CD14-positive monocyte (primary cell): ENCODE measurements at places on chromosomes 7 and 10. TPM values are rescaled to one million over a fixed set of nuclear protein-coding genes. Genes with fewer than 3 reads are reported as not detected.

GRCh38 chr10:132078746-132079345, 13.1 kb downstream of the JAKMIP3 start:
- no peak overlapping the region for H3K4me3 ChIP-seq
- no peaks in the 10 kb centered on the region for H3K36me3 ChIP-seq
- H3K27ac ChIP-seq, result no peak overlapping the region
- no peak for DNase-seq
- no peaks in the 10 kb centered on the region for H3K27me3 ChIP-seq

GRCh38 chr7:36752026-36752711, 27.9 kb upstream of the AOAH start:
- no peak for DNase-seq
- no peak overlapping the region for H3K27ac ChIP-seq
- no peak overlapping the region for H3K4me3 ChIP-seq
- H3K4me1 ChIP-seq, result peaks cover 74% of the 10 kb centered on the region
- H3K27me3 ChIP-seq, result no peaks in the 10 kb centered on the region

- no peaks in the 10 kb centered on the region for H3K36me3 ChIP-seq
- peaks cover 38% of the 10 kb centered on the region for H3K4me1 ChIP-seq
- peak overlapping the region; percentile 80 for H3K27ac ChIP-seq
- DNase-seq, result peak; percentile 34
Observed at GRCh38 chr10:3834947-3835346, 49.9 kb upstream of the KLF6 start.

DNA sequence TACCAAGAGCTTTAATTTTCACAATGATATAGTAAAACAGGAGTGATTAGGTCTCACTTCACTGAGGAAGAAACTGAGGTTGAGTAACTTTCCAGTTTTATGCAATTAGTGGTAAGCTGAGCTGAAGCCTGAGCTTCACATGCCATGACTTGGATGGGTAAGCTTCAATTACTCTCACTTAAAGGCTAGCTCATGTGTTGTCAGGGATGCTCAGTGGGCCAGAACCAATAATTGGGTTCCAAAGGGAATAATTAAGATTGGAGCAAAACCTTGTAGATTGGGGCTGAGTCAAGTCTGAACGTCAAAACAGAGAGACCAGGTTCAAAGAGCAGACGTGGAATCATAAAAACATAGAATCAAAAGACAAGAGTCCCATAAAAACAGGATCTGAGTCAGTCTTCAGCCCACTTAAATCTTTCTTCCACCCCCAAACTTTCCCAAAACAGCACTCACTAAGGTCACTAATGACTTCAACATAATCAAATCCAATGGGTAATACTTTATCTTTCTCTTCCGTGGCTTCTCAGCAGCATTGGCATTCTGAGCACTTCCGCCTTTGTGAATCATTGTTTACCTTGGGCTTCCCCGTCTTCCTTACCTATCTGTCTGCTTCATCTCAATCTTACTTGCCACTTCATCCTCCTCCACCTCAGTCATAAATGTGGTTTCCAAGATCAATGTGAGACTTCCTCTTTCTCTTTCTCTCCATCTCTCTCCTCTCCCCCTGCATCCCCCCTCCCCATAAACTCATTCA, 23.0 kb upstream of the EGFR start:
- no peaks in the 10 kb centered on the region for H3K36me3 ChIP-seq
- DNase-seq, result no peak
- H3K27me3 ChIP-seq, result no peaks in the 10 kb centered on the region
- H3K4me3 ChIP-seq, result no peak overlapping the region
- H3K4me1 ChIP-seq, result no peaks in the 10 kb centered on the region

- no peak overlapping the region for H3K27ac ChIP-seq
- no peak overlapping the region for H3K4me3 ChIP-seq
- no peaks in the 10 kb centered on the region for H3K27me3 ChIP-seq
- DNase-seq, result no peak
Observed at GRCh38 chr7:70356787-70357328, 758.6 kb downstream of the AUTS2 start.

DNA sequence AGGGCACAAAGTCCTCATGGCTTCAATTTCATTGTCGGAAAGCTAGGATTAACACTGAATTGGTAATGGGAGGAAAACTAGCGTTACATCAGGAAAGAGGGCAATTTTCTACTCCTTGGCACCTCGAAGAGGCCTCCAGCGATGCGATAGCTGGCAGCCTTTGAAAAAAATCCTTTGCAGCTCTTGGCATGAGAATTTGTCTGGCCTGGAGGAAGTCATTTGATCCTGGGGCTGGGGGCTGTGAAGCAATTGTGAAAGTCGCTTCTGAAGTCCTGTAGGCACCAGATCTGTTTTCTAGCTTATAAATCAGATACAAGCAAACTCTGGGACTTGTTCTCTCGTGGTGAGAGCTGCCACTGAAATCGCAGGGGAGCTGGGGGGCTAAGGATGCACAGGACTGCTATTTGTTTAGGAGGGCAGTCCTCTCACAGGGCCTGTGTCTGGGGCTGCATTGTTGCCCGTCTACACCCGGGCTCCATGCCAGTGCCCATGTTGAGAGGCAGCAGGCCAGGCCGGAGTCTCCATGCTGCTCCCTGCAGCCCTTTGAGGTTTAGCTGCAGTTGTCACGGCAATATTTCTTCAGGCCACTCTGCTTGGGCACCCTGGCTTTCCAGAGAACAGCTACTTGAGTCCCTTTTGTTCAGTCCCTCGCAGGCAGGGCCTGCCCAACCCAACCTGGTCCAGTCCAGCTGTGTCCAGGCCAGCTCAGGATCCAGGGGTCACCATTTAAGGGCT, 206.8 kb upstream of the LYZL1 start:
- H3K27me3 ChIP-seq, result no peaks in the 10 kb centered on the region
- no peaks in the 10 kb centered on the region for H3K4me1 ChIP-seq
- no peak for DNase-seq

DNA sequence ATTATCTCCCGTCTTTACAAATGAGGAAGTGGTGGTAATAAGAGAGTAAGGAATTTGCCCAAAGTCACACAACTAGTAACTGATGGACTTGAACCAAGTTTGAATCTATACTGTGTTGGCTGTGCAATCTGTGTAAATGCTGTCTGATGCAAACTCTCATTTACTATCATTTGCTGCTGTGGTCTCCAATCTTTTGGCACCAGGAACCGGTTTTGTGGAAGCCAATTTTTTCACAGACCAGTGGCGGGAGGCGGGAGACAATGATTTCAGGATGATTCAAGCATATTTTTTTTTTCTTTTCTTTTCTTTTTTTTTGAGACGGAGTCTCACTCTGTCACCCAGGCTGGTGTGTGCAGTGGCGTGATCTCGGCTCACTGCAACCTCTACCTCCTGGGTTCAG, 450.0 kb upstream of the FZD8 start:
- no peaks in the 10 kb centered on the region for H3K36me3 ChIP-seq
- DNase-seq, result no peak
- H3K27me3 ChIP-seq, result no peaks in the 10 kb centered on the region
- no peak overlapping the region for H3K4me3 ChIP-seq

DNA sequence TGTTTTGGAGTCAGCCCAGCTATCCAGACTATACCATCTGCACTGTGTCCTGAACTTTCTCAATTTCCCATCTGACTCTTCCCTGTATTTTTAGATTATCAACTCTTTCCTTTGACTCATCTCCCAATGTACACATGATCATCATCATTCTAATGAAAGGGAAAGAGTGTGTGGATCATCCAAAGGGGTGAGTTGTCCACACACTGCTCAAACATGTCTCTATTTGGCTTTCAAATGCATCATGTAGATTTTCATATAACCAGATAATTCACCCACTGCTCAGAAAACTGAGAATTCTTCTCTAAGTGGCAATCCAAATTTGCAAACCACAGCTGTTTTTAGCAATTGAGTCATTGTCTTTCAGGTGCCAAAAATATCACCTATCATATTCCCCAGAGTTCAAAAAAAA, 190.2 kb upstream of the HPS1 start:
- no peak overlapping the region for H3K4me3 ChIP-seq
- no peak overlapping the region for H3K27ac ChIP-seq
- H3K36me3 ChIP-seq, result no peaks in the 10 kb centered on the region
- H3K27me3 ChIP-seq, result no peaks in the 10 kb centered on the region

- H3K4me3 ChIP-seq, result no peak overlapping the region
- no peak overlapping the region for H3K27ac ChIP-seq
Observed at GRCh38 chr10:76433161-76434005, 1002.0 kb downstream of the LRMDA start.

DNA sequence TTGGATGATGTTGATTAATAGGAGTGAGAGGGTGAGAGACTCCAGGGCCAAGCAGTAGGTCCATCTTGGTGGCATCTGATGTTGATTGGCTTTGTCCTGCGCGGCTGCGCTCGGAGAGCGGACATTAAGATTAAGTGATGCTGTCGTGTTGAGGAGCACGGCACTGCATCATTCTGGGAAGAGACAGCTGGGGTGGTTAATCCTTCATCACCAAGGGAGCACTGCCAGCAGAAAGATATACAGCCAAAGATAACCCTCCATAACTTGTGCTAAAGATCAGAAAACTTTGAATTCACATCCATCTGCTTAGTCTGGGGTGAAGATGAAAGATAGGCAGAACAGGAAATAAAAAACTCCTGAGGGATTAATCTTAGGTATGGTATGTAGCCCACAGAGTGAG, 208.3 kb downstream of the LRMDA start:
- no peak for DNase-seq
- no peak overlapping the region for H3K27ac ChIP-seq
- no peaks in the 10 kb centered on the region for H3K36me3 ChIP-seq
- H3K27me3 ChIP-seq, result no peaks in the 10 kb centered on the region
- no peak overlapping the region for H3K4me3 ChIP-seq

GRCh38 chr10:122296363-122297120, 25.4 kb downstream of the BTBD16 start:
- no peaks in the 10 kb centered on the region for H3K4me1 ChIP-seq
- no peaks in the 10 kb centered on the region for H3K27me3 ChIP-seq
- no peak overlapping the region for H3K4me3 ChIP-seq
- no peak for DNase-seq
- H3K36me3 ChIP-seq, result no peaks in the 10 kb centered on the region

GRCh38 chr7:66778201-66778600, 37.7 kb downstream of the RABGEF1 start:
- H3K27me3 ChIP-seq, result no peaks in the 10 kb centered on the region
- DNase-seq, result no peak
- peaks cover 74% of the 10 kb centered on the region for H3K36me3 ChIP-seq
- no peak overlapping the region for H3K27ac ChIP-seq
- no peak overlapping the region for H3K4me3 ChIP-seq

DNA sequence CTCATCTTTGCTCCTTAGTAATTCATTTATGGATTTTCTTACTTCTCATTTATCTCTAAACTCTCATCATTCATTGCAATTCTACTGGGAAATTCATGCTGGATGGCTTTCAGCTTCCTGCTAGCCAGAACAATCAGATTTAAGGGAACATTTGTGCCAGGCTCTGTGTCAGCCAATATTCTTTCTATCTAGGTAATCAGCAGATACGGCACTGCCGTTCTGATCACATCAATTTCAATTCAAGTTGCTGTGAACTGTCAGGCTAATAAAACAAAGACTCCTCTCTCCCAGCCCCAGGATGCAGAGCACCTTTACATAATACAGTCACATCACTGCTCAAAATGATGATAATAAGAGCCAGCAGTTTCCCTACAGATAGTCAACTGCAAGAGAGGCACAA, 468.3 kb downstream of the SORCS1 start:
- no peaks in the 10 kb centered on the region for H3K27me3 ChIP-seq
- no peak overlapping the region for H3K27ac ChIP-seq
- H3K4me1 ChIP-seq, result no peaks in the 10 kb centered on the region
- no peaks in the 10 kb centered on the region for H3K36me3 ChIP-seq
- no peak for DNase-seq

GRCh38 chr10:72685264-72685921, 6.5 kb upstream of the MCU start:
- H3K4me1 ChIP-seq, result peaks cover 7% of the 10 kb centered on the region
- no peak overlapping the region for H3K4me3 ChIP-seq
- DNase-seq, result no peak
- H3K27ac ChIP-seq, result no peak overlapping the region

- no peak for DNase-seq
- H3K36me3 ChIP-seq, result no peaks in the 10 kb centered on the region
- no peaks in the 10 kb centered on the region for H3K4me1 ChIP-seq
- H3K27ac ChIP-seq, result no peak overlapping the region
- no peaks in the 10 kb centered on the region for H3K27me3 ChIP-seq
Observed at GRCh38 chr10:115977855-115978254, 295.2 kb downstream of the GFRA1 start.

GRCh38 chr10:68074031-68074774, 880 bp downstream of the HERC4 start:
- H3K27ac ChIP-seq, result peak overlapping the region; percentile 96
- peaks cover 19% of the 10 kb centered on the region for H3K36me3 ChIP-seq
- no peaks in the 10 kb centered on the region for H3K27me3 ChIP-seq

DNA sequence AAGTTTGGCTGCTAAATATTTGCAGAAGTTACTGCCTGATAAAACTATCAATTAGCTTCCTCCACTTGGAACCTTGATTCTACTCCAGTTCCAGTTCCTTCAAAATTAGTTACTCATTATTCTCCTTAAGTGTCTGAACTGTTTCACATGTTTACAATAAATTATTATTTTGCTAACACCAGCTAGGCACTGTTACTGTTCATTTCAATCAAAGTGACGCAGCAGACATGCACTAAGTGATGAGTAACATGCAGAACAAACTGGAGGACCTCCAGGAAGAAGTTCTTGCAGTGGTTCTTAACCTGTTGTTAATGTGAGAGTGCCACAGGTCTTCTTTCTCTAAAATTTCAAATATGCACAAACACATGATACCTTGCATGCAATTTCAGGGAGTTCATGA, 491.8 kb upstream of the SEMA3A start:
- H3K27ac ChIP-seq, result no peak overlapping the region
- no peak for DNase-seq
- no peaks in the 10 kb centered on the region for H3K27me3 ChIP-seq
- H3K4me3 ChIP-seq, result no peak overlapping the region
- no peaks in the 10 kb centered on the region for H3K36me3 ChIP-seq
- no peaks in the 10 kb centered on the region for H3K4me1 ChIP-seq

Gene SAP25
- polyA plus RNA-seq, result not detected

Gene SSC4D
- 0.48 TPM for polyA plus RNA-seq

Gene ZNF503
- 7.2 and 12.7 TPM in 2 replicates for polyA plus RNA-seq

Gene PLPP4
- polyA plus RNA-seq, result not detected

Gene METTL27
- polyA plus RNA-seq, result 1.1 and 2.6 TPM in 2 replicates

Gene RAPGEF5
- polyA plus RNA-seq, result not detected

Gene SGCE
- not detected for polyA plus RNA-seq

Gene FLNC
- 0.01 TPM in 1 of 2 replicates, not detected in the other for polyA plus RNA-seq

Gene GRIFIN
- polyA plus RNA-seq, result not detected

Gene DNAJC12
- not detected for polyA plus RNA-seq

Gene PIK3CG
- 31.2 TPM for polyA plus RNA-seq

Gene GRM8
- polyA plus RNA-seq, result not detected in 2 replicates

Gene MSMB
- polyA plus RNA-seq, result not detected in 2 replicates

Gene XRCC2
- polyA plus RNA-seq, result 0.03 and 0.05 TPM in 2 replicates

Gene KEL
- polyA plus RNA-seq, result not detected

Gene SORBS1
- polyA plus RNA-seq, result 0.06 and 0.08 TPM in 2 replicates

Gene PTN
- not detected for polyA plus RNA-seq

Gene MUC3A
- not detected in 2 replicates for polyA plus RNA-seq

Gene CALHM3
- 0.62 TPM for polyA plus RNA-seq

Gene SPDYE2
- polyA plus RNA-seq, result not detected

Gene ZNF804B
- polyA plus RNA-seq, result not detected
